ENCODE measurements at places on chromosomes 2 and 18.

GRCh38 chr2:71896385-71897136, 251.1 kb downstream of the CYP26B1 start:
- no peak for DNase-seq

DNA sequence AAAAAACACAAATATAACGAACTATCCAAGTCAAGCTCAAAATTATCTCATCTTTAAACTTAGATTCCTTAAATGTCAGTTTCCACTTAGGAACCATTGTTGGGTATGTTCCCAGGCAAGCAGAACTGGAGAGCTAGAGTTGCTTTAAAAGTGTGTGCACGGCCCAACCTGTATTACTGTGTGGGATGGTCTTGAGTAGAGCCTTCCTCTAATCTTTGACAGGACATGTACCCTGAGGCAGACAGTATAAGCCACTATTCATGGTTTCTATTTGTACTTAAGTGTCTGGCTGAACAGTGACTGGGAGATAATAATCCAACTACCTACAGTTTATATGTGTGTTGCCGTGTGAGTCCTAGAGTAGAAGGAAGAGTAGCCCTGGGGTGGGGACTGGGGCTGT, 239.7 kb downstream of the GPD2 start:
- no peak for DNase-seq

- peak; percentile 53 for DNase-seq
These were observed 17.2 kb downstream of the EPHA4 start for GRCh38 chr2:221554769-221555493.

DNA sequence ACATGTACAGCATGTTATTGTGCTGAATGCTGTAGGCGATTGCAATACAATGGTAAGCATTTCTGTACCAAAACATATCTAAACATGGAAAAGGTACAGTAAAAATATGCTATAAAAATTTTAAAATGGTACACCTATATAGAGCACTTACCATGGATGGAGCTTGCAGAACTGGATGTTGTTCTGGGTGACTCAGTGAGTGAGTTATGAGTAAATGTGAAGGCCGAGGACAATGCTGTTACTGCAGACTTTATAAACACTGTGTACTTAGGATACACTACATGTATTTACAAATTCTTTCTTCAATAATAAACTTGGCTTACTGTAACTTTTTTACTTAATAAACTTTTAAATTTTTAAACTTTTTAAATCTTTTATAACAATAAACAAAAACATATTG, 473.4 kb upstream of the UBE2E3 start:
- no peak for DNase-seq

DNA sequence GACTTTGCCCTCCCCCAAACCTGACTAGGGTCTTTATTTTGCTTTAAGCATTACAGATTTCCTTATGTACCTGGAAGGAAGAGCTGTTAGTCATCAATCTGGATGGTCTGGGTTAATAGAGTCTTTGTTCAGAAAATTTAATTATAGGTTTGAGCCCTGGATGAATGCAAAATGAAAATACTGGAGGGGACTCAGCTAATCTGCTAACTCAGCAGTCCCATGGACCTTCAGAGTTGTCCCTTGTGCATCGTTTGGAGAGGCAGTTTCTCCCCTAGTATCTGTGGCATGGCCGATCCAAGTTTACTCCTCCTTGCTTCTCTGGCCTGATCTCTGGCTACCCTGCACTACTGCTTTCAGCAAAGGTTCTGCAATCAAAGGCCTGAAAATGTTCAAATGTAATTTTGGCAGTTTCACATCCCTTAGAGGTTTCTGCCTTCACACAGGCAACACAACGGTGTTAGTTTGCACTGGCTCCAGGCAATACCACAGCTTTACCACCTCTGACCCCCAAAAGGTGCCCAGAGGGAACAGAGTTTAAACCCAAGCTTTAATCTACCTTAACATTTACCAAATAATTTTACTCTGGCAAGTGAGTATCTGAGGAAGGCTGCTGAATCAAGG, 134.3 kb downstream of the THADA start:
- no peak for DNase-seq

GRCh38 chr2:42922293-42922692, 129.9 kb upstream of the HAAO start:
- DNase-seq: no peak

GRCh38 chr2:158912112-158912511, 56.3 kb upstream of the TANC1 start:
- DNase-seq: no peak

GRCh38 chr2:168096158-168096557, 151.2 kb downstream of the STK39 start:
- no peak for DNase-seq

DNA sequence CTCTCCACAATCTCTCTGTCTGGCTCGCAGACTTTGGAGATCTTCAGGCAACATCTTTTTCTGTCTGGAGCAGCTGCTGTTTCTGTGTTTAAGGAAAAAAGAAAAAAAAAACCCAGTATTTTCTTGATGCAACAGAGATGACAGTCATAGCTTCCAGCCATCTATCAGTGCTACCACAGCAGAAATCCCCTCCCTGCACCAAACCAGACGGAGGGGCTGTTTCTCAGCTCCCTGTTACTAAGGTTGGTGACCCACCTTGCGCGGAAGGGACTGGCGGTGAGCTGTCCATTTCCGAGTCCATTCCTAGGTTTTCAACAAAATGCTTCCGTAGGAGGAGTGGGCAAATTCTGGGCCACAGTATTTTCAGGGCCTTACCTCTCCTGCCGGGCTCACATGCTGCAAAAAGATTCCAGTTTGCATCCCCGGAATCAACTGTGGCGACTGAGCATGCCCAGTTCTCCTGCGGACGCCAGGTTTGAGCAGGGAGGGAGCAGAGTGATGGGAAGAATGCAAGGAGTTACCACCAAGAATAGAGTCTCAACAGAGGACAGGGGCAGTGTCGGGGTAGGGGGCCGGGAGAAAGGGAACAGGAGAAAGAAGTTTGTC, 1.2 kb downstream of the SLC4A10 start:
- peak; percentile 75 for DNase-seq

DNA sequence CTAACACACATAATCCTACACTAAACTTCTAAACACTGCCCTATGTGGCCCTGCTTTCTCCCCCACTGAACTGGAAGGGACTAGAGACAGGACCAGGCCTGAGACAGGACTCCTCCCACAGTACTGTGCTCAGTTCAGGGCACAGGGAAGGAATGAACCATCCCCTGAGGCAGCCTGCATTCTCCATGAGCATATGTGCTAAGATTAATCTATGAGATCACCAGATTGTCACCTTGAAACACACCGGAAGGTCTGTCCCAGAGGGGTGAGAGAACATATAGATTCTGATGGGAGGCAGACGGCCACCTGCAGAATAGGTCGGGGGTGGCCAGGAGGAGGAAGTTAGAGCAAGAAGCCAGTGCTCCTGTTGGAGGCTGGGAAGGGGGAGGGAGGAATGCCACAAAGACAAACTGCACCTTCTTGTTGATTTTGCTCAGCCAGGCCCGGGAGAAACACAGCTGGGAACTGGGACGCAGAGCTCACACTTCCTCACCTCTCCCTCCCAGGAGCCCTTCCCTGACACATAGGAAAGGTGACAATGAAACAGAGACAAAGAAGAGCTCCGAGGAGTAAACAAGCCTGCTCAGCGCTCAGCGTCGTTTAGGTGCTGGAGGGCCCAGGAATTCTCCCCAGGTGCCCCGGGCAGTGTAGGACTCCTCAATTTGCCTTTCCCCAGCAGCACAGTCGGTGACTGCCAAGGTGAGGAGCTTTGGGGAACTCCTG, 52.1 kb downstream of the ZBTB7C start:
- peak; percentile 32 for DNase-seq

- no peak for DNase-seq
These were observed 191.7 kb upstream of the PIK3C3 start for GRCh38 chr18:41763361-41763760.

DNA sequence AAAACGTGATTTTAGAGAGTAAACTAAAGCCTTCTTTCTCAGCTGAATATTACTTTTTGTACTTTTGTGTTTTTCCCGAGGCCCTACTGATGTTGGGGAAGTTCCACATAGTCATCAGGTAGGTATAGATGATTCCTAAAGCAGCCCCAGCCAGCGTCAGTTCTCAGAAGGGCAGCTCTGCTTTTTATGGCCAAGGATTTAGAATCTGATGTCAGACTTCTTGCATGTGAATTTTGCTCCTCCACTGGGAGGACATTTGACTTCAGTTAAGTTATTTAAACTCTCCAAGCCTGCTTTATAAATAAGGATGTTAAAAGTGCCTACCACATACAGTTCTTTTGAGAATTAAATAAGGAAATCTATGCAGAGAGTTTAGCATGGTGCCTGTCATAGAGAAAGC, 130.8 kb downstream of the NCKAP5 start:
- no peak for DNase-seq

GRCh38 chr2:67137699-67138098, 259.4 kb upstream of the ETAA1 start:
- no peak for DNase-seq

GRCh38 chr2:174246944-174247381, 1.4 kb downstream of the OLA1 start:
- DNase-seq: no peak

- DNase-seq: no peak
These were observed 102.1 kb upstream of the LMAN1 start for GRCh38 chr18:59461171-59461570.

- peak; percentile 29 for DNase-seq
These were observed 60.5 kb downstream of the DSEL start for GRCh38 chr18:67455890-67456501.

DNA sequence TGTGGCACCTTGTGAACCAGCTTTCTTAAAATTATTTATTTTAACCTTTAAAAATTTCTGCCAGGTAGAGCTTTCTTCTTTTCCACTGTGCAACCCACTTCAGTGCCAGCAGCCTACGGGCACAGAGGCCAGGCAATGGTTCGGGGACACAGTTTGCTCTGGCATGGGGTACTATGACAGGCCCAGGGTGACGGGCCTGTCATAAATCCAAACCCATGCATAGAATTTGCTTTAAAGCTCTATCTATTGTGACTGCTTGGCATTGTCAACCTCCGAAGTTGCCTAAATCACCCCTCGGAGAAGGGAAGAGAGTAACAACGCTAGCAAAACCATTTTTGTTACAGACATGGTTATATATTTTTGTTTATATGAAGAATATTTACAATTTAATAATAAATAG, 1.5 kb downstream of the ODC1 start:
- DNase-seq: no peak

GRCh38 chr2:42928692-42929545, 136.5 kb upstream of the HAAO start:
- DNase-seq: peak; percentile 76

DNA sequence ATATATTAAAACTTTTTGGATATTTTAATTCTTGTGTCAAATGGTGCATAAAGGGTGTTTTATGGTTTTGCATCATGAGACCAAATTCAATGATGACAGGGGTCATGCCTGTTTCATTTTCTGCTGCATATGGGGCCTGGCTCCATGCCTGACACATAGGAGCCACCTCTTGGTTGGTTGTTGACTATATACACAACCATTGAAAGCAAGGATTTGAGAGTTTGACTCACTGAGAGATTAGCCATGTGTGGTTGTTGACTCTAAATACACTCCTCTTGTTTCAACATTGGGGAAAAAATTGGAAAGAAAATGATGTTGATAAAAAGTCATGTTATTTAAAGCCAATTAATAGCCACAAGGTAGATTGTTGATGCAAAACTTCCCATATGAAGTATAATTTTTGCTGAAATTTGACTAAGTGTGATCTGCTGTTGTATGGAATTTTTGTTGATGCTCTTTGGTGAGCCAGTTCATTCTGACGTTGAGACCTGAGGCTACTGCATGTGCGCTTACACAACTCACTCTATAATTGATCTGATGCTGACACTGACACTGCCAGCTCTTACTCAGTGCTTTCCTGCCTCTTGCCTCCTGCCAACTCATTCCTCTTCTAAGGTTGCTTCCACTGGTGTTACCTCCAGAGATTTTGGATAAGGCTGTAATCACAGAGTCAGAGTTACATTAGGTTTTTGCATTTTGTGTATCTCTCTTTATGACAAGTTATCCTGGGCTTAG, 446.2 kb upstream of the SLC14A2 start:
- no peak for DNase-seq

DNA sequence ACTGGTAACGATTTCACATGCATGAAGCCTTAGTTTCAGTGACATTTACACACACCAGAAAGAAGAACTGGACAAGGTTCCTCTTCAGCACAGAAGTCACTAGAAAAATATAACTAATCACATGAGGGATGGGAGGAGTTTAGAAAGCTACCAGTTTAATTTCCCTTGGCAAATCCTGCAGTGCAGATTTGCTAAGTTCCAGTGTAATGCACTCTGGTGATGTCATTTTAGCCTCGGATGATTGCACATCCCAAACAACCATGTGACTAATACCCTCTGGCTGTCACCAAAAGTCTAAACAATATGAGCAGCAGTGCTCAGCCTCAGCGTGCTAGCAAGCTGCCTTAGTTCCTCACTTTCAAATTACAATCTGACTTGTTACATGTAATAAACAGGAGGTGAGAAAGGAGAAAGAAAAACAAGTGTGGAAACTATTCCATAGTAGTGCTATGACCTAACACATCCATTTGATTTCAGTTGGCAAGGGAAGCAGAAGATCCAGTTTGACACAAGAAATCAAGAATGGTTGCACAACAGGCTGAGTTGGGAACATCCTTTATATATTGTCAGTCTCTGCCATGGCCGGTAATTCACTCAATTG, 35.3 kb upstream of the PPP1CB start:
- DNase-seq: no peak

DNA sequence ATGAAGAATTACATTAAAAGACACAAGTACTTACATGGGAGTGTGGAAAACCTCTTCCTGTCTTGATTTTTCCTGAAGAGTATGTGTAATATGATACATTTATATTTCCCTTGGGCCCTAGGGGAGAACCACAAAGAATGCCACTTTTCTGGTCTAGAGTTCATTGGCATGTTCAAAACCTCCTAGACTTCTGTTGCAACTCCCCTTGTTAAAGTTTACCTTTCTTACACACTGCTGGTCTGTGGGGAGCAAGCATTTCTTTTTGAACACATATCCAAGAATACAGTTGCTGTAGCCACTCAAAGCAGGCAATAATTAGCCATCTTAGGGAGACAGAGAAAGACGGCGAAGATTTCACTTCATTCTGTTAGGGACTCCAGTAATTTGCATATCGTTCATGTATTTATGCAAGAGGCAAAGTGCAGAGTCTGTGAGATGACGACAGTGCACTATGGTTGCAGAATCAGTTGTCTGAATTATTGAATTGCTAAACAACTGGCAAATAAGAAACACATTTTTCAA, 103.5 kb downstream of the NOL4 start:
- no peak for DNase-seq

DNA sequence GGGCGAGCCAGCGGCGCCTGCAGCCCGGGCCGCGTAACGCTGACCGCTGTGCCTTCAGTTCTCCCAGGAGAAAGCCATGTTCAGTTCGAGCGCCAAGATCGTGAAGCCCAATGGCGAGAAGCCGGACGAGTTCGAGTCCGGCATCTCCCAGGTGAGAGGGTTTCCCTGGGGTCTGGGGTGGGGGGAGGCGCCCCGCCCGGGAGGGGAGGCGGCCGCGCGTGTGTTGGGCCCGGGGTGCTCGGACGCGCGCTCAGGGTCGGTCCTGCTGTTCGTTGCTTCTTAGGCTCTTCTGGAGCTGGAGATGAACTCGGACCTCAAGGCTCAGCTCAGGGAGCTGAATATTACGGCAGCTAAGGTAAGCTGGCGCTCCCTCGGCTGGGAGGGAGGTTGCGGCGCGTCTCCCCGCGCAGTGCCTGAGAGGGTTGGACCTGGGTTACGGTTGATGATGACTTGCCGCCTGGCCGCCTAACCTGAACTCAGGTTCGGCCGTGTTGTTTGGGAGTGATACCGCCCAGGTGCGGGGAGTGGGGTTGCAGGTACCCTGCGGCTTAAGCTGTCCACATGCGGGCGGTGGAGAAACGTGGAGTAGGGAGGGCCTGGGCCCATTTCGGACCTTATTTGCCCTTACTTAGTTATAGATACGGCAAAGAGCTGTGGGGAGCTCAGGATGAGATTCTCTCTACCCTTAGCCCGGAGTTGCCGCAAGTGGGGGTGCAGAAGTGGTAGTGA, 638 bp downstream of the RPS7 start:
- no peak for DNase-seq
